Right forelimb (tissue), 1 donor: ENCODE measurements at places on chromosomes 5 and 9.

DNA sequence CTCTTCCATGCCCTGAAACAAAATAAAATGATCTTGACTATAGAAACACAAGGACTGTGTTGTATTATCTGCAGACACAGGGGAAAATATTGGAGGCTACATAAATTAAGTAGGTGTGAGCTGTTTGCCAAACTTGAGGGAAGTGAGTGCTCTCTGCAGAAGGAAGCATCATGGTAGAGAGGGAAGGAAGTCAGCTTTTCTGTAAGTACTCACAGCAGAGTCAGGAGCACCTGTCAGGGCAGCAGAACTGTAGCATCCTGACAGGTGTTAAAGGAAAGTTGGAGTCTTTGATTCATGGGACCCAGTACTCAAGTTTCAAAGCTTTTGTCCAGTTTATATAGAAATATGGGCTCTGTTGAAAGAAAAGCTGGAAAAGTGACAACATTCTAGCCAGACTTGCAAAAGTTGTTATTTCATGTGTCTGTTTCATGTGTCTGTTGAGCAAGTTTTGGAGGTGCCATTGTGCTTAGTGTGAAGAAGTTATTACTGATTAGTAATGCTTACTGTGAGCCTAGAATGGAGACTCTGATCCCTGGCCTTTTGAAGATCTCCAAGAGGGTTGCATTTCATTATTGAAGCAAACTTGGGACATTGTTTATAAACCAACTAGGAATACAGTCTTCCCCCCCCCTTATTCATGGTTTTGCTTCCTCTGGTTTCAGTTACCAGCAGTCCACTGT, 194.7 kb downstream of the SPATA31D1 start:
- no peak for DNase-seq

GRCh38 chr9:121349009-121349408, 21.0 kb downstream of the STOM start:
- DNase-seq, result no peak

DNA sequence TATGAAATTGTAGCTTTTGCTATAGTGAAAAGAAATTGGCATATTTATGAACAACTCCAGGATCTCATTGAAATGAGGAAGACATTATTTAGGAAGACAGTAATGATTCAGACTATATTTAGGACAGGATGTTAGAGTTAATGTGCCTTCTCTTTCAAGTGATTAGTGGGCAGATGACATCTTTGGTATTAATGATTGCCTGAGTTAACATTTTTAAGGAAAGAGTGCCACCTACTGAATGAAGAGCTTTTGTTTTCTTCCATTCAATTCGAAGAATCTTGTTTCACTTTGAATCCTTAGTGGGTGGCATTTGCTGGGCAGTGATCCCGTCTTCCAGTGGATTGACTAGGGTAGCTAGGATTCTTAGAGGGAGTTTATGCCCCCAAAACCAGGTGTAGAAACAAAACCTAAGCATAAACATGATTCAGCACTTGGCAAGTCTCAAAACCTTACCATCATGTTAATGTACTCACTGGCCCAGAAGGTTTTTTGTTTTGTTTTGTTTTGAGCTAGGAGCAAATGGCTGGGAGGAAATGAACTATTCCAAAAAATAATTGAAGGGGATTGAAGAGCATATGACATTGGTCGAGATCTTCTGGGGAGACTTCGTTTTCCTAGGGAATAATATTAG, 23.2 kb downstream of the MAP3K1 start:
- DNase-seq, result no peak

- no peak for DNase-seq
These were observed 94.2 kb upstream of the ZNF618 start for GRCh38 chr9:113781896-113782295.

- no peak for DNase-seq
These were observed 34.4 kb downstream of the RASA1 start for GRCh38 chr5:87302061-87302460.
